ENCODE measurements at places on chromosomes 4 and X. TPM values are rescaled to one million over a fixed set of nuclear protein-coding genes. Genes with fewer than 3 reads are reported as not detected.

DNA sequence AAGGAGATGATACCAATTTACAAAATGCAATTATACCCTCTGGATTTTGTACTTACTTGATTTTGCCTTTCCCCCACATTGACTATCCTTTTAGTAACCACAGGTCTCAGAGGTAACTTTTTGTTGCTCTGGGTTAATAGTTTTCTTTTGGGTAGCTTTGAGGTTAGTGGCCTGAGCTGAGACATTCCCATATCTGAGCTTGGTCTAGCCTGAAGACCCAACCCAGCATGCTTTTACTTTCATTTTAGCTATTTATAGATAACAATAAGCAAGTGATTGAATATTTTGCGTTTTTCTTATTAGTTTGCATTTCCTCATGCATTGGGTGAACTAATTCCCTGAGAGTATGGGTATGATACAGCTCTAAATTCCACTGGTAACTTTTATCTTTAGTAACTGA, 11.8 kb downstream of the HTN1 start:
- DNase-seq: no peak

- no peak for DNase-seq
Measured at GRCh38 chrX:45295259-45295986, 94.7 kb upstream of the DIPK2B start.

- no peak for DNase-seq
Measured at GRCh38 chr4:57077550-57078343, 32.4 kb downstream of the IGFBP7 start.

- peak; percentile 35 for DNase-seq
Measured at GRCh38 chr4:99945718-99946355, 581 bp downstream of the DNAJB14 start.

MAGEC3 gene
- total RNA-seq: 0.47 TPM

DNA sequence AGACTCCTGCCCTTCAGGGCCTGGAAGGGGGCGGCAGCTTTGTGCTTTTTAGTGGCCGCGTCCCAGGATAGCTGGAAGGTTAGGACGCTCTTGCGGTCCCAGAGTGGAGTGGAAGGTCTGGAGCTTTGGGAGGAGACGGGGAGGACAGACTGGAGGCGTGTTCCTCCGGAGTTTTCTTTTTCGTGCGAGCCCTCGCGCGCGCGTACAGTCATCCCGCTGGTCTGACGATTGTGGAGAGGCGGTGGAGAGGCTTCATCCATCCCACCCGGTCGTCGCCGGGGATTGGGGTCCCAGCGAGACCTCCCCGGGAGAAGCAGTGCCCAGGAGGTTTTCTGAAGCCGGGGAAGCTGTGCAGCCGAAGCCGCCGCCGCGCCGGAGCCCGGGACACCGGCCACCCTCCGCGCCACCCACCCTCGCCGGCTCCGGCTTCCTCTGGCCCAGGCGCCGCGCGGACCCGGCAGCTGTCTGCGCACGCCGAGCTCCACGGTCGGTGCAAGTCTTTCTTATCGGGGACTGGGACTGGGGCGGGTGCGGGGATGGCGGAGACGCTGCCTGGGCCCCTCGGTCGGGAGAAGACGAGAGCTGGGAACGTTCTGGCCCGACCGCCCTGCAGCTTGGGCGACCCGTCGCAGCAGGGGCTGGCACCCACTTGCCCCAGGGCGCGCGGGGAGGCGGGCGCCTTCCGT, at the start of gene EDNRA:
TSS of gene EDNRA (plus strand) at position 207 of the 686 bp plus-strand sequence. CDS start 4,585 bp downstream, outside the sequence.
- DNase-seq: no peak
